ENCODE measurements at places on chromosomes 1 and 21. TPM values are rescaled to one million over a fixed set of nuclear protein-coding genes. Genes with fewer than 3 reads are reported as not detected.

The MYCL gene
- 1.4 TPM for total RNA-seq

The RHD gene
- not detected for total RNA-seq

The LCE1F gene
- not detected for total RNA-seq

The CLCA4 gene
- total RNA-seq, result not detected

The XCL1 gene
- total RNA-seq, result not detected

The ZNF593OS gene
- not detected for total RNA-seq

The IFI44L gene
- total RNA-seq, result not detected

The S100A1 gene
- total RNA-seq, result 0.75 TPM

The CRB1 gene
- not detected for total RNA-seq

The TSPAN2 gene
- total RNA-seq, result 1.3 TPM

The KCNT2 gene
- 0.03 TPM for total RNA-seq

The SLC1A7 gene
- total RNA-seq, result not detected

The CLDN8 gene
- not detected for total RNA-seq

The STRIP1 gene
- 12.8 TPM for total RNA-seq

The DNM3 gene
- total RNA-seq, result 0.60 TPM

The TAS1R3 gene
- total RNA-seq, result 0.15 TPM

The KCNJ9 gene
- total RNA-seq, result not detected

The CFHR4 gene
- total RNA-seq, result not detected

The BLACAT1 gene
- total RNA-seq, result not detected

The FNDC5 gene
- total RNA-seq, result 0.20 TPM

The NPHP4 gene
- 5.9 TPM for total RNA-seq

The S100A9 gene
- 1.2 TPM for total RNA-seq
